ENCODE measurements at places on chromosomes 3 and 15.

DNA sequence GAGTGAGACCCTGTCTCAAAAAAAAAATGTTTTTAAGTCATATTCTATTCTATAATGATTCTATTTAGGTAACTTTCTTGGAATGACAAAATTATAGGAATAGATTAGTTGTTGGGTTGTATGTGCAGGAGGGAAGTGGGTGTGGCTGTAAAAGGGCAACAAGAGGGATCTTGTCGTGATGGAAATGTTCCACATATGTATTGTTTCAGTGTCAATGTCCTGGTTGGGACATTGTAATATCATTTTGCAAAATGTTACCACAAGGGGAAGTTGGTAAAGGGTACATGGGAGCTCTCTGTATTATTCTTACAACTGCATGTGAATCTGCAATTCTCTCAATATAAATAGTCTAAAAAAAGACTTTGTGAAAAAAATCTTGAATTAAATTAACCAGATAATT lies 14.3 kb upstream of the ABHD5 start:
- no peak for DNase-seq

- peak; percentile 62 for DNase-seq
Observed at GRCh38 chr15:45307230-45307924, 55.3 kb downstream of the SLC28A2 start.

DNA sequence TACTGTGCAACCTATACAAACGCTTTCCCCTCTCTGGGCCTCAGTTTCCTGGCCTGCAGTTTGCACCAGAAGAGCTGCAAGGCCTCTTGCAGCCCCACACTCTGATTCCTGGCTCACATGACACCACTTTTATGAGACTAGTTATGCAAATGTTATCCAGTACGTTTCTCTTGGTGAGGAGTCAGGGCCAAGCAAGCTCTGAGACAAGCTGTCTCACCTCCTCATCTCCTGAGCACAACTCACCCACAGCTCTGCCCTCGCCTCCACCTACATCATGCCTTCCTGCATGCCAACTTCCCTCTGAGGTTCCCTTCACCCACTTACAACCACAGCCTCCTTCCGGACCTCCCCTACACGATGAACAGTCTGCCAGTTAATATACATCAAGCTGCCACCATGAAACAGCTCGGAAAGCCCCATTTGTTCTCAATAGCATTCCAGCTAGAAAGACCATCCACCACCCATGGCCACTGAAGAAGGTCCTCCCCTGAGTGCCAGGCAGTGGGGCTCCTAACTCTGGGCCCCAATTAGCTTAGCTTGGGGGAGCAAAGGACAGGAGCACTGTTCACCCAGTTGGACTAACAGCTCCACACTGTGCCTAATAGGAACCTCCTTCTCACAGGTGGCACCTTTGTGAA lies 25.0 kb downstream of the CRYGS start:
- DNase-seq: no peak

DNA sequence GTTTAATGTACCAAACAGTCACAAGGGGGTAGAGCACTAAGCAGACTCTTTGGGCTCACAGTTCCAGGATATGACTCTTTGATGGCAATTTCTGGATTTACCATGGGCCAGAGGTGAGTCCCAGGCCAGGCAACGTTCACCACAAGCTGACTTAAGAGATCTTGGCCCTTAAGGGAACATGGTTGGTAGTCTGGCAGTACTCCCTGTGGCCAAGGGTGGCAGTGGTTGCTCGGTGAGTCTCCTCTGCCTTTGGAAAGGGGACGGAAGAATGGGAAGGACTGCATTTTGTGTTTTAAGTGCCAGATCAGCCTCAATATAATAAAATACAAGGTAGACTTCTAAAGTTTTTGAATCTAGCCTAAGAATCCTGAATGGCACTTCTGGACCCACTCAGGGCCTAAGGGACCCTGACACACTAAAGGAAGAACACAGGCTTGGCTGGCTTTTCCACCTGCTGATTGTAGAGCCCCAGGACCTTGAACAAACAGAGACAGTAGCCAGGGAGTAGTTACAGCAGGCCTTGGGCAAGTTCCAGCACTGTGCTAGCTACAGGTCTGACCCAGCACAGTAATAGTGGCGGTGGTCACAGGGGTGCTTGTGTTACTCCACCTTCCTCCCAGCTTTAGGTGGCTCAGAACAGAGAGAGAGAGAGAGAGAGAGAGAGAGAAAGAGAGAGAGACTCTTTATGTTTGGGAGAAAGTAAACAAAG lies 730.7 kb upstream of the ALCAM start:
- no peak for DNase-seq

DNA sequence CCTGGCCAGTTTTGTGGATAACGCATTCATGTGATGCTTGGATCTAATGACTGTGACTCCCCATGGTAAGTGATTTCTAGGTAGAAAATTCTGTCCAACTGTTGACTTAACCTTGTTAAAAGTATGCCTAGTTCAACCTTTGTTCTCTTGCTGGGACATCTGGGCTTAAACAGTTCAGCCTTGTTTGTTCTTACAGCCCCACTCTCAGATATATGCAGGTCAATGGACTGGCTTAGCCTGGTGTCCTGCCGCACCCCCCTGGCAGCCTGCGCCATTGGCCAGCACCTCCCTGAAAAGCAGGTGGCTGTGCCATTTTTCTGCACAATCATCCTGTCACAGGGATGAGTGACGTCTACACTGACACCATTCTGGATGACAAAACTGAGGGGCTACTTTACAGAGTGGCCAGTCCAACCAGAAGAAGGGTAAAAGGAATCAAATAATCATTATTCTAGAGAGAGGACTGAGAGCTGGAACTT lies 244.7 kb upstream of the ONECUT1 start:
- DNase-seq: no peak

DNA sequence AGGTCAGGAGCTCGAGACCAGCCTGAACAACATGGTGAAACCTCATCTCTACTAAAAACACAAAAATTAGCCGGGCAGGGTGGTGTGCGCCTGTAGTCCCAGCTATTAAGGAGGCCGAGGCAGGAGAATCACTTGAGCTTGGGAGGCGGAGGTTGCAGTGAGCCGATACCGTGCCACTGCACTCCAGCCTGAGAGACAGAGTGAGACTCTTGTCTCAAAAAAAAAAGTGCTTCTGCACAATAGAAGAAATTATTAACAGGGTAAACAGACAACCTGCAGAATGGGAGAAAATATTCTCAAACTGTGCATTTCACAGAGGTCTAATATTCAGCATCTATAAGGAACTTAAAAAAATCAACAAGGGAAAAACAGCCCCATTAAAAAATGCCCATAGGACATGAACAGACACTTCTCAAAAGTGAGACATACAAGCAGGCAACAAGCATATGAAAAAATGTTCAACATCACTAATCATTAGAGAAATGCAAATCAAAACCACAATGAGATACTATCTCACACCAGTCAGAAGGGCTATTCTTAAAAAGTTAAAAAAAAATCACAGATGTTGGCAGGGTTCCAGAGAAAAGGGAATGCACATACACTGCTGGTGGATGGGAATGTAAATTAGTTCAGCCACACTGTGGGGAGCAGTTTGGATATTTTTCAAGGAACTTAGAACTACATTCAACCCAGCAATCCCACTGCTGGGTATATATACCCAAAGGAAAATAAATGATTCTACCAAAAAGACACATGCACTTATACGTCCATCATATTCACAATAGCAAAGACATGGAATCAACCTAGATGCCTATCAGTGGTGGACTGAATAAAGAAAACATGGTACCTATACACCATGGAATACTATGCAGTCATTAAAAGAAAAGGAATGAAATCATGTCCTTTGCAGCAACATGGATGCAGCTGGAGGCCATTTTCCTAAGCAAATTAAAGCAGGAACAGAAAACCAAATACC lies 75.5 kb downstream of the MSL2 start:
- no peak for DNase-seq

DNA sequence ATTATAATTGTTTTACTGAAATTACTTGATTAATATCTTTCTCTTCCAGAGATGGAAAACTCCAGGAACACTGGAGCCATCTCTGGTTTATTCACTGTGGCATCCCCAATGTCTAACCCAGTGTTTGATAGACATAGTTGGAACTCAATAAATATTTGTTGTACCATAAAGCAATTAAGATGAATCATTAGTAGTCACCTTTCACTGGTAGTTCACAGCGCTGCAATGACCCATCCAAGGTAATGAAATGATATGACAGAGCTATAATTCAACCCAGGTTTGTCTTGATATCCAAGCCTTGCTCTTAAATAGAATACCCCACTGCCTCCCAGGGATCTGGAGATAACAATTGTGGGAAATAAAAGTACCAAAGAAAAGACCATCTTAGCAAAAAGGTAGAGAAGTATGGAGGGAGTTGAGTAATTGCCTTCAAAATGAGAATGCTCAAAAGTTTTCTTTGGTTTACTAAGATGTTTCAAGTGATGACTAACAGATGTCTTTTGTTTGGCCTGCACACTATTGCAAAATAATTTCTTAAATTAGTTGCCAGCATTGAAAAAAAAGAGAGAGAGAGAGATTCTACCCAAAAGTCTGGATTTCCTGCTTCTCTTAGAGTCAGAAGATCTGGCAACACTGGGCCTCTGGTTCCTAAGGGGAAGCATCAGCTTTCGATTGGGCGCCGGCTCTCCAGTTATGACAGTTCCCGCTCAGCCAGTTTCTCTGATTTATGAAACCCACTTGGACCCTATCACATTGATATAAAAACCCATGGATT lies 348.5 kb downstream of the ERC2 start:
- peak; percentile 61 for DNase-seq

DNA sequence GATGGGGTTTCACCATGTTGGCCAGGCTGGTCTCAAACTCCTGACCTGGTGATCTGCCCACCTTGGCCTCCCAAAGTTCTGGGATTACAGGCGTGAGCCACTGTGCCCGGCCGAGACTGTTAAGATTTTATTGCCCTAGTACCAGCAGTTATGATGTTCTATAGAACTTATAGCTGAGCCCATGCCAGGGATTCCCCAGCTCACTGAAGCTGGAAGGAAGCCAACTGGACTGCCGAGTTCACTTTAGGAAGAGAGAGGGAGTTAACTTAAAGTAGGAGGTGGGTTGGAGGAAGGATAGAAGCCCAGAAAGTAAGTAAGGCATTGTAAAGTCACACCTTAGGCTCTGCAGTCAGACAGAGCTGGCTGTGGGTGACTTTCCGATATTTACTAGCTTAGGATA lies 101.1 kb upstream of the BOC start:
- DNase-seq: no peak

- DNase-seq: no peak
Observed at GRCh38 chr3:117531078-117531767, 821.6 kb downstream of the TUSC7 start.

GRCh38 chr3:15326037-15326436 lies 6.3 kb downstream of the SH3BP5 start:
- no peak for DNase-seq

- DNase-seq: no peak
Observed at GRCh38 chr15:38714309-38715072, 149.9 kb upstream of the RASGRP1 start.

DNA sequence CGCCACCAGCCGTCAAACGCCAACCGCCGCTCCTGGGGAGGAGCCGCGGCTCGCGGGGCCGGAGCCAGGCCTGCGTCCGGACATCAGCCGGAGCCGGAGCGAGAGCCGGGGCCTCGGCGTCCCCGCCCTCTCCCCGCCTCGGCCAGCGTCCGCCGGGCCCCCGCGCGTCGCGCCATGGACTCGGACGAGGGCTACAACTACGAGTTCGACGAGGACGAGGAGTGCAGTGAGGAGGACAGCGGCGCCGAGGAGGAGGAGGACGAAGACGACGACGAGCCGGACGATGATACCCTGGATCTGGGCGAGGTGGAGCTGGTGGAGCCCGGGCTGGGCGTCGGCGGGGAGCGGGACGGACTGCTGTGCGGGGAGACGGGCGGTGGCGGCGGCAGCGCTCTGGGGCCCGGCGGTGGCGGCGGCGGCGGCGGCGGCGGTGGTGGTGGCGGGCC lies 359 bp downstream of the ARIH1 start:
- DNase-seq: no peak

DNA sequence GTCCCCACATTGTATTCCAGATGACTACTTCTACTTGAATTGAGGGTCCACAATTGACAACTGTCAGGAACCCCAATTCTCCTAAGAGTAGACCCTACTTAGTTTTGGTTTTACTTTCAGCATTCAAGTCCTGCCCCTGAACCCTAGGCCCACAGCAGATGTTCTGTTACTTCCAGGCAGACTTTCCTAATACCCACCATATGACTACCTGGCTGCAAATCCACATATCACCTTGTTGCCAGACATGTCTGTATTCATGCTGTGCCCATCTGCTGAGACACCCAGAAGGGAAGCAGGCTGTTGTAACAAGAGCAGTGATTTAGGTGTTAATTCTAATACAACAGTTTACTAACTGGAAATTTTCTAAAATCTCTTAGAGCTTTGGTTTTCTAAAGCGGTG lies 235.1 kb upstream of the CCDC54 start:
- no peak for DNase-seq

DNA sequence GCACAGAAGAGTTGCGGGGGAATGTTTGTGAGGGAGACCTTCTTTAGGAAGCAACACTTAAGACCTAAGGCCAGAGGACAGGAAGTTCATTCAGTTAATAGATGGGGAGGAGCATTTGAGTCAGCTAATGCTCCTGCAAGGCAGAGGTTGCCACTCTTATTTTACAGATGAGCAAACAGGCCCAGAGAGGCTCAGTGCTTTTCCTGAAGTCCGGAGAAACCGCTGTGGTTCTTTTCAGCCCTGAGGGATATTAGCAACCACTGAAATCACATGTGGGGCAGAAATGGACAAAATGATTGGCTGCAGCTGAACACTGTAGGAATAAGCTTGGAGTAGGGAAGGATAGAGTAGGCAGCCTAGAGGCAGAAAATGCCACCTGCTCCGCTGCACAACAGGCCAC lies 33.3 kb upstream of the RTP4 start:
- no peak for DNase-seq

- no peak for DNase-seq
Observed at GRCh38 chr15:89647191-89647851, 7.9 kb downstream of the KIF7 start.

DNA sequence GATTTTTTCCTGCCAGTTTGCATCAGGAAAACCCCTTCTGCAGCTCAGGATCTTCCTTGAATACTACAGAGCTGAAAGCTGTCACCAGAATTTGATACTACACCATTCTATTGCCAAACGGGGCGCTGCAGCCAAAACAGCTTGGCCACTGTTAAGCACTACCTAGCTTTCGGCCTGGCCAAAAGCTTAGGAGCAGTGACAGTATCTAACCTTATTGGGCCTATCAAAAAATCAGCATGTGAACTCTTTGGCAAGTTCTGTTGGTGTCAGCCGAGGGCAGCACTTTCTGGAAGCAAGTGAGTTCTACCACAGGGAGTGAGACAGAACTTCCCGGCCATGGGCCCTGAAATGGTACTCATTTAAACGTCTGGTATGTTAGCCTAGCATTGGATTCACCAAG lies 16.1 kb upstream of the GYG1 start:
- DNase-seq: no peak

DNA sequence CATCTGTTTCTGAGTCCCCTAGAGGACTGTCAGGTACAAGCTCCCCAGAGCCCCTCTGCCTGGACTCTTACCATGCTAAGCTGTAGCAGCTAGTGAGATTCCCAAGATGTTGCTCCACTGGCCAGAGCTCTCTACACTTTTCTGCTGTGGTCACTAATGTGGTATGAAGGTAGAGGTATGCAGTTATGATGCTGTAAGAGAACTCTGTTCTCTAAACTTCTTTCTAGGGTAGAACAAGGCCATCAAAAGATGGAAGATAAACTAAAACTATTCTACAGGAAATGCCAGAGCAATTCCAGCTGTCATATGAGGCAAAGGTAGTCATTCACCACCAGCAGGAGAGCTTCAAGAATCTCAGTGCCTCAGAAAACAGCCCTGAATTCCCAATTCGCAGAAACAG lies 517.4 kb upstream of the ARRDC4 start:
- DNase-seq: no peak
